ENCODE measurements at places on chromosomes 4 and X.

DNA sequence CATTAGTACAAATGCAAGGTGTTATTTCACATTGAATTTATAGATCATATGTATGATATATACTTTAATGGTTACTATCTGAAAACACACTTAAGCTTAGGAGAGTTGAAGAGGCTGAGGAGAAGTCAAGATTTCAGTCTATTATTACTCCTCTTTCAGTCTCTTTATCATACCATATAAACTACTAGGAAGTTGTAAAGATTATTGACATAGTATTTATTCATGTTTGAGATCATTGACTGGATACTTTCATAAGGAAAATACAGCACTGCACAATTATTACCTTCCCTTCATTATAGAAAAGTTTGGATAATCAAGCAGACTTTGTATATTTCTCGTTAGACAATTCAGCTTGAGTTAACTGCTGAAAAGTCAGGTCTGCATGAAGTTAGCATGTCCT, 10.0 kb upstream of the SGMS2 start:
- no peak for DNase-seq

- no peak for DNase-seq
Measured at GRCh38 chr4:116982656-116983055, 102.7 kb downstream of the TRAM1L1 start.

GRCh38 chr4:77911842-77912450, 49.3 kb downstream of the MRPL1 start:
- no peak for DNase-seq

- no peak for DNase-seq
Measured at GRCh38 chr4:17117746-17118145, 219.3 kb upstream of the LDB2 start.

GRCh38 chr4:84879651-84880200, 86.8 kb downstream of the WDFY3 start:
- no peak for DNase-seq

DNA sequence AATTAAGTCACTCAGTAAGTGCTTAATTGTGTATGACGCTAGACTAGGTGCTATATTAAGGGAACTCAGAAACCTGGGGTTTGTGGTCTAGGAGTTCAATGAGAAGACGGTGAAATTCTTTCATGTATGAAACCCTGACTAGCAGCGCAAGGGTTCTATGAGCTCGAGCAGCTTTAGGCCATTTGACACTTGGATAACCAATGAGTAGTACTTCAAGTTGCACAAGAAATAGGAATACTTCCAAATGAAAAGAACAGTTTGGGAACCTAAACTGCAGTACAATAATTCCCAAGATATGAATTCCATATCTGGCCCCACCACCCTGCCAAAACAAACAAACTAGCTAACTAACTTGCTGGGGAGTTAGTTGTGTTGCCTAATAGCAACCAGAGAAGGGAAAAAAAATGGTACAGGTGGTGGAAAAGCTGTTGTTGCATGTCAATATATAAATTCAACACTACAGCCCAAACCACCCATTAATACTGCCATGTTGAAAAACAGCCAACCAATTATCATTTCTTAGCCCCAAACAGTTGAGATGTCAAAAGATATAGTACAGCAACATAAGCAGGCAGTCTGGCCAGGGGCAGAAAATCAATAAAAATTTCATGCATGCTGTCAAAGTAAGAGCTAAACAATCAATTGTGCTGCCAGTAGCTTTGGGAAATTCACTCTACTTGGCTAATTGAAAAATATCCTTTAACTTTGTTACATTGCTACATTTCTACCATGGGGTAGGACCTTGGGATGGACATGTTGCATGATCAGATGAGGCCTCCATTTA, 54.6 kb upstream of the MCF2 start:
- no peak for DNase-seq

- DNase-seq = no peak
Measured at GRCh38 chr4:158865520-158866177, 96.8 kb downstream of the FNIP2 start.

GRCh38 chr4:76488888-76489685, 54.1 kb downstream of the SHROOM3 start:
- no peak for DNase-seq

- DNase-seq = no peak
Measured at GRCh38 chr4:70667740-70668535, 1.6 kb upstream of the JCHAIN start.

GRCh38 chr4:112938461-112939058, 110.9 kb upstream of the ANK2 start:
- DNase-seq = no peak

- DNase-seq = no peak
Measured at GRCh38 chrX:115356369-115356768, 66.9 kb downstream of the LUZP4 start.

DNA sequence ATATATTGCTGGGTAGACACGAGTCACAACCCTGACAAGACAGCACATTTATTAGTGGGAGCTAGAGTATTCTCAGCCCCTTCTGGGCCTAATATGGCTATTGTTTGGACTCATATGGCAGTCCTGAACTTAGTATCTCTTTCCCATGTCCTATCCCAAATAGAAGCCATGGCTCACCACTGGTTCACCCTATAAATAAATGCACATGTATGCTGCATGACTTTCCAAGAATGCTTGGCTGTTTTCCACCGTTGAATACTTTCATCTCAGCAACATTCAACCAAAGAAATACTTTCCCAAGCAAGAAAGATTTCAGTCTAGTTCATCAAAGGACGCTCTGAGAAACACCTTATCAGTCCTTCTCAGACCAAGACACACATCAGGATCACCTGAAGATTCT, 36.7 kb downstream of the SMPX start:
- DNase-seq = no peak

DNA sequence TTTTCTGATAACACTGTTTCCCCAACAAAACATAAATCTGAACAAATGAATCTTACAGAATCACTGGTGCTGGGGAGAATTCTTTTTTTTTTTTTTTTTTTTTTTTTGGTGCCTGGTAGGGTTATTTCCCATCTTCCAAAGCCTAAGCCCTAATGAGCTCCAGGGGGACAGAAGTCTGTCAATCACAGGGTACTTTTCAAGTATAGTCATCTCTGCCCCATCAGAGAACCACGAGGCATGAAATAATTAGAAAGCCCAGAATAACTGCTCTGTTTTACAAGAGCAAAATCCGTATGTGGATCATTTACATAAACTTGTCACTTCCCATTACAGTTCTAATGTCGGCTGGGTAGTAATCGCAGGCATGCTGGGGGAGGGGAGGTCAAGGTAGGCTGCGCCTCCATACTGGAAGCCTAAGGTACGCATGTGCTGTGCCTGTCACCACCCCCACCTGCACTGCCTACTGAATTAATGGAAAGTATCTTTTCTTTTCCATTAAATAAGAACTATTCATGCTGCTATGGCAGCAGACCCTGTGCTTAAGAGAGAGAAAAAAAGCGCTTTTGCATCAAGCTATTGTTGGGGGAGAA, 164.7 kb upstream of the LEF1 start:
- no peak for DNase-seq

- DNase-seq = no peak
Measured at GRCh38 chr4:142823796-142824195, 22.3 kb downstream of the INPP4B start.

DNA sequence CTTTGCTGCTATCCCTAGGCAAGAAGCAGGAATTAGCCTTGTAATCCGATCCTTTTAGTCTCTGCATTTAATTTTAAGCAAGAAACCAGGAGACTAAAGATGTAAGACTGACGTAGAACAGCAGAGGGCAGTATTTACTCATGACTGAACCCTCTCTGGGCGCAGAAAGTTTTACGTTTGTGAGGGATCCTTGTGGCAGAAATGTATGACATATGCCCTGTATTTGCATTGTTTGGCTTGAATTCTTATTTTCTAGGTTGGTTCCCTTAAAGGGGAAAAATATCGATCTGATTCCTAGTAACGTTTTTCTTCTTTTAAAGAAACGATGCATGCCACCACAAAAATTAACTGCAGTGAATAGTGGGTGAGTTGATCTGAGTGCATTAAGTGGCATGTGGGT, 1.3 kb upstream of the FAT4 start:
- DNase-seq = no peak

- no peak for DNase-seq
Measured at GRCh38 chrX:150450519-150451177, 87.5 kb downstream of the MAMLD1 start.

- DNase-seq = no peak
Measured at GRCh38 chrX:98067611-98068010, 1183.9 kb downstream of the RPA4 start.

DNA sequence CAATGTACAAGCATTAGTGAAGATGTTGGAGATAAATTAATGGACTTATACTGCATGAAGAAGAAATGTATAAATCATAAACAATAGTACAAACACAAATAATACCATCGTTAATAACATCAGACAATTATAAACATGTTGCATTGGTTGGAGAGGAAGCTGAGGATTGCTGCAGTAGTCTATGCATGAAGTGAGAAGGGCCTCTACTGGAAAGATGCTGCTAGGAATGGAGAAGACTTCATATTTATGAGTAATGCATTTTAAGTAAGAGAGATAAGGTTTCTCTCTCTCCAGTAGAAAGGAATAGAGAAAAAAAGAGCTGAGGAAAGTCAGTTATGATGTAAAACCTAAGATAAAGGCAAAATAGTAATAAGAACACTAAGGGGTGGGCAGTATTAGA, 247.8 kb downstream of the GRID2 start:
- DNase-seq = no peak

DNA sequence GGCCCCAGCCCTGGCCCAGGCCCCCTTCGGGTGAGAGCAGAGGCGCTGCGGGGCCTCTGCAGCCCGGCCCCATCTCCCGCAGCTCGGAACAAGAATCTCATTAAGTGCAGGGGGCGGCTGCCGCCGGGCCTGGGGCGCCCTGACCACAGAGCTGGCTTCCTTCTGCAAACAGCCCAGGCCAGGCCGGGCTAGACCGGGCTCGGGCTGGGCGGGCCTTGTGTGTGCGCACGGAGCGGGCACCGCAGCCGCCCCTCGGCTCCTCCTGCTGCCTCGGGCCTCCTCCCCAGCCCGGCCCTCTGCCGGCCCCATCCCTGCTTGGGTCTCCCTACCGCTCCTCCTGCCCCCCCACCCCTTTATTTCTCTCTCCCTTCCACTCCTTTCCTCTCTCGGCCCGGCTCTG, 83.3 kb downstream of the EFNB1 start:
- no peak for DNase-seq

DNA sequence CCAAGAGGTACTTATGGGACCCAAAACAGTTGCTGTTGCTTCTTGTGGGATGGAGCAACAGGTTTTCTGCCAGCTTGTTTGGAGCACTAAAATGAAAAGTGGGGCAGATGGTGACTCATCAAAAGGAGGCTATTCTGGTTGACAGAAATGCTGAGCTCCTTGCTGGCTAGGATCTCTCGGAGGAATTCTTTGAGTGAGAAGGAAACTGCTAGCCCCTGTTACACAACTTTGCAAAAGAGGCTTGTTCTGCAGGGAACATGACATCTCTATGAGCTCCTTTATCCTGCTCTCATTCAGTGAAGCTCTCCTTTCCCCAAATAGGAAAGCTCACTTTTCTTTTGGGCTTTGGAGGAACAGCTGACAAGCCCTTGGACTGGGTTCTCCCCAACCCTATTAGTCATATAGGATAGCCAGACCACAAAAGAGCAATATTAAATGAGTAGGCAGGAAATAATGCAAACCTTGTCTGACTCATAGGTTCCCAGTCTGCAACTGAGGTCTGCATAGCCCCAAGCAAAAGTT, 108.3 kb downstream of the CDS1 start:
- DNase-seq = no peak

GRCh38 chrX:21610168-21610567, 48.0 kb downstream of the KLHL34 start:
- no peak for DNase-seq

GRCh38 chr4:30904215-30904555, 184.0 kb downstream of the PCDH7 start:
- no peak for DNase-seq

DNA sequence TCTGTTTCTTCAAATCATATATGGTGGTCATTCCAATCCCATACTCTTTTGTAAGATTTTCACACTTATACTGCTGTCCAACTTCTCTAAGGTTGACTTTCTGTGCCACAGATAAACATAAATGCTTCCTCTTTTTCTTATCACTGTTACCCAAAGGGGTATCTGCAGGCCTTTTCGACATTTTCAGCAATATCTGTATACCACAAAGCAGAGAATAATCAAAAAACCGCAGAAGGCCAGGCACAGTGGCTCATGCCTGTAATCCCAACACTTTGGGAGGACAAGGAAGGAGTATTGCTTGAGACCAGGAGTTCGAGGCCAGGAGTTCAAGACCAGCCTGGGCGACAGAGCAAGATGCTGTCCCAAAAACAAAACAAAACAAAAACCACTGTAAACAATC, 3.1 kb upstream of the RFC1 start:
- no peak for DNase-seq

DNA sequence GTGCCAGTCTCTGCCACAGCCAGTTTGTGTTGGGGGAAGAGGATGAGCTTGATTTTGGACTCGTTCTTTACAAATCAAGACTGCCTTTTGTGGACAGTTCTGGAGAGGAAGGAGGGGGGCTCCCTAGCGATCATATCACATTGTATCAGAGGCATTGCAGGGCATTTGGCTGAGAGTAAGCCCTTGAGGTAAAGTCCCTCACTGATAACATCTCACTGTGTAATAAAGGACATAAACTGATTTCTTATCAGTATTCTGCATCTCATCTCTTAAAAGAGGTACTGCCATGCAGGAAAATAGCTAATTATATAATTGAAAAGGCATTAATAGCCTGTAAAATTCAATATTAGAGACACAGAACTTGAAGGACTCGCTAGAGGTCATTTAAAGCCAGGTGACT, 6.1 kb upstream of the IGFBP7 start:
- no peak for DNase-seq
